Lower lobe of right lung (tissue), 2 donors: ENCODE measurements at places on chromosomes 16 and 17. TPM values are rescaled to one million over a fixed set of nuclear protein-coding genes. Genes with fewer than 3 reads are reported as not detected.

DNA sequence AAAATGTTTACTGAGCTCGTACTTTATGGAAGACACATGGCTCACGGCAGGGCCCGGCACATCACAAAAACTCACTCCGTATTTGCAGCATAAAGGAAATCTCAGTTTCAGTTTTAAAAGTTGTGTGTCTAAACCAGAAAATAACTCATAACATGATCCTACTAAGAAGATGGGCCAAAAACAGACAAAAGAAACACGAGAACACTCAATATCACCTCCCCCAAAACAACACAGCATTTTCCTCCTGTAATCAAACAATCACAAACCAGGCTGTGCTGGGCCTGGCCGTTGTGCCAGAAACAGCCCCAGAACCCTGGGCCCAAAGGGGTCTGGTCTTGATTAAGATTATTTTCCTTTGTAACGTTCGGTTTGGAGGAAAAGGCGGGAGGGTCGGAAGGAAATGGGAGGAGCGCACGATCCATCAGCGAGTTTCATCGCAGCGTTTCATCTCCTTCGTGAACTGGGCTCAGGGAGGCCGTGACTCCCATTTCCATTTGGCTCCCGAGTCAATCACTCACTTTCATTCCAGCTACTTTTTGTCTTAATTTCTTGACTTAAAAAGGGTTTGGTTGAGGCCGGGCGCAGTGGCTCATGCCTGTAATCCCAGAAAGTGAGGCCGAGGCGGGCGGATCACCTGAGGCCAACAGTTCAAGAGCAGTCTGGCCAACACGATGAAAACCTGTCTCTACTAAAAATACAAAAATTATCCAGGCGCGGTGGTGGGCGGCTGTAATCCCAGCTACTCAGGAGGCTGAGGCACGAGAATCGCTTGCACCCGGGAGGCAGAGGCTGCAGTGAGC, 61.4 kb downstream of the NXN start:
- no peaks in the 10 kb centered on the region for H3K36me3 ChIP-seq
- no peak overlapping the region for H3K4me3 ChIP-seq
- no peaks in the 10 kb centered on the region for H3K27me3 ChIP-seq

DNA sequence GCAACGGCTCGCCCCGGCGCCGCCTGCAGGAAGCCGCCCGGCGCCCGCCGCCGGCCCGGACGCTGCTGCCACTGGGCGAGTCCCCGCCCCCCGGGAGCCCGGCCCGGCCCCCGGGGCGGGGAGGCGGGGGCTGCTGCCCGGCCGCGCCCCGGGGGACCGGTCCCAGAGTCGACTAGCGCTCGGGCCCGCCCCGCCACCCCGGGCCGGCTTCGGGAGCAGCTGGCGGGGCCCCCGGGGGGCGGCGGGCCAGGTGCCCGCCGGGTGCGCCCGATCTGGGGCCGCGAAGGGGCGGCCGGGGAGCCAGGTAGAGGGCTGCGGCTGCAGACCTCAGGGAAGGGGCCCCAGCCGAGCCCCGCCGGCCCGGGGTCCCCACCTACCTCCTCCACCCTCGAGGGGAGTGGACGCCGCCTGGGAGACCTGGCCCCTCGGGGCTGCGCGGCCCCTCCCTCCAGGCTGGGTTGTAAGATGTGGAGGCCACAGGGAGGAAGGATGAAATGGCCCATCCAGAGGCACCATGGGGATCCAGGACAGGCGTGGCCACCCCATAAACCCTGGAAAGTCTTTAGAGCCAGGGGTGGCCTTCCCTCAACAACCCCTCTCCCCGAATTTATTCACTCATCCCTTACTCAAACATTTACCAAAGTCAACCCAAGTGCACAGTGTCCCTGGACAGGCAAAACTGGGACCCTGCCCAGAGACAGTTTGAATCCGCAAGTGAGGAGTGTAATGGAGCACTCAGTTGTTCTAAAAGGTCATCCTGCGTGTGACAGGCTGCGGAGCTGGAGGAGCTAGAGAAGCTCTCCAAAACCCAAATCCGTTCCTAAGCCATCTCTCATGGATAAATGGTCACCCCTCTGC, at the start of gene CDYL2:
TSS of gene CDYL2 (minus strand) at position 73 of the 858 bp plus-strand sequence. CDS start 425 bp downstream, outside the sequence.
- peak; percentile 65 for DNase-seq
- peak within 1 kb of the TSS; percentile 67 for H3K27ac ChIP-seq
- peaks cover 4% of the 10 kb centered on the region for H3K4me1 ChIP-seq
- no peaks in the 10 kb centered on the region for H3K27me3 ChIP-seq
- H3K36me3 ChIP-seq: no peaks in the 10 kb centered on the region
- H3K4me3 ChIP-seq: peak within 1 kb of the TSS; percentile 62

DNA sequence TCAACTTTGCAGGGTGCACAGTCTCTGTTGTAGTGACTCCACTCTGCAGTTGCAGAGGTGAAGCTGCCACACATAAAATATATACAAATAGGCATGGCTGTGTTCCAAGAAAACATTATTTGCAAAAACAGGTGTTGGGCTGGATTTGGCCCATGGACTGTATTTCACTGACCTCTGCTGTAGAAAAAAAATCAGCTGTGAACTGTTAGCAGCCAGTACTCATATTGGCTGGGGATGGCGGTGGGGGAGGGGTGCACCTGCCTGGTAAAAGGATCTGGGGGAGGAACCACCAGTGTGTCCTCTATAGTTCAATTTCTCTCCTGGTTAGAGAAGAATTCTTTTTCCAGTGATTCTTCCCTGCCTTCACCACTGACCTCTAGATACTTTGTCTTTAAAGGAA, 50.0 kb downstream of the SHISA9 start:
- H3K36me3 ChIP-seq: no peaks in the 10 kb centered on the region
- H3K4me3 ChIP-seq: no peak overlapping the region
- H3K27ac ChIP-seq: no peak overlapping the region
- no peaks in the 10 kb centered on the region for H3K4me1 ChIP-seq

Gene ZG16
- not detected for total RNA-seq

DNA sequence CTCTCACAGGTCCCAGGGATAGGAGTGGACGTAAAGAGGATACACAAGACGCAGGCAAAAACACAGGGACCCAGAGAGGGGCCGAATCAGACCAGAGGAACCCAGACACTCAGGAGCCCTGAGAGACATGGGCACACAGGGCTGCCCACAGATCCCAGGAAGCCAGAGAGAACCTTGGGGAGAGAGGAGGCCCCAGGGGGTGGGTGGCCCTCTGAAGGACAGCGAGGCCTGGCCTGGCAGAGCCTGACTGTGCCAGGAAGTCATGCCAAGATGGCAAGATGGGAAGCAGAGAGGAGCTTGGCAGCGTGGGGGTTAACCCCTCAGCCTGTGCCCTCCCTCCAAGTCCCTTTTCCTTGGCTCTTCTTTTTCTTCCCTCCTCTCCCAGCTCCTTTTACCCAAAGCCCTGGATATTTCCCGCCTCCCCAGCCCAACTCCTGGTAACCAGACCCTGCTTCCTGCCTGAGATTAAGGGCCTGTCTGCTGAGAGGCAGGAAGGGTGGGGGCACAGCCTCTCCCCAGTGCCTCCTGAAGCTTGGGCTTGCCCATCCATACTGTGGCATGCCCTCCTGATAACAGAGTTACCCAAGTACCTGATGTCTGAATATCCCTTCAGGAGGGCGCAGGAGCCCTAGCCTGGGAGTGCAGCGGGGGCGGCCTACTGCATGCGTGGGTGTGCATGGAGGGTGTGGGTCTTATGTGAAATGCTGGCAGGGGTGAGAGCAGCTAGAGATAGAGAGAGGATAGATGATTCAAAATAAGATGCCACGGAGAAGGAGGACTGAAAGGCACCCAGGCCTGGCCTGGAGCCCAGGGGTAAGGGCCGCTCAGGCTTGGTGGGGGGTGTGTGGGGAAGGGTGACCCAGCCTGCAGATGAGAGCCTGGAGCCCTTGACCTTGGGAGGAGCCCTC, 6.0 kb upstream of the TBX21 start:
- H3K4me3 ChIP-seq: no peak overlapping the region
- H3K27me3 ChIP-seq: peaks cover 48% of the 10 kb centered on the region
- H3K27ac ChIP-seq: no peak overlapping the region
- DNase-seq: peak; percentile 16

DNA sequence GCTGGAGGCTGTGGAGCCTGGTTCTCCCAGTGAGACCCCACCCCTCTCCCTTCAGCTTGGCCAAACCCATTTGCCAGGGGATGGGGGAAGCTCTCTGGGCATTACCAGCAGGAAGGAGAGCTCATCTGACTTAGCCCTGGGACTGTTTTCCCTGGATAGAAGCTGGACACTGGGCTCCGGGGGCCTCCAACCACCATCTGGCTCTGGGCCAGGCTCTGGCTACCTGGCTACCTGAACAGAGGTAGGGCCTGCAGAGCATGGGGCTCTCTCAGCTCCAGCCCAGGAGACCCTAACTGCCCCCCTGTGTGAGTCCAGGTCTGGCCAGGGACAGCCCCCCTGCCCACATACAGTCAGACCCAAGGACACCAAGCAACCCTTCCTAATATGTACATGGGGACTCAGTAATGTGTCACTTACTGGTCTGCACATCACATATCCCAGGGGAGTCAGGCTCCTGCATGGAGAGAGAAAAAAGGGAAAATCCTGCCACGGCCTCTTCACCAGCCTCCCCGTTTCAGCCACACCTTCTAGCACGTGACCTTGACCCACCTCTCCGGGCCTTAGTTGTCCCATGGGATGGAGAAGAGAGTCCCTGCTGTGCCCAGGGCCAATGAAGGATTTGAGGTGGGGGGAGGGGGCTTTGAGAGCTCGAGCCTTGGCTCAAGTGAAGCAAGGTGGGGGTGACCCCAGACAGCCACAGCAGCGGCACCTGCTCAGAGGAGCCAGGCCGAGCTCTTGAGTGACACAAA, 13.8 kb downstream of the CNGB1 start:
- H3K27ac ChIP-seq: no peak overlapping the region
- no peak overlapping the region for H3K4me3 ChIP-seq
- no peaks in the 10 kb centered on the region for H3K27me3 ChIP-seq
- peaks cover 3% of the 10 kb centered on the region for H3K4me1 ChIP-seq
- DNase-seq: no peak
- no peaks in the 10 kb centered on the region for H3K36me3 ChIP-seq

DNA sequence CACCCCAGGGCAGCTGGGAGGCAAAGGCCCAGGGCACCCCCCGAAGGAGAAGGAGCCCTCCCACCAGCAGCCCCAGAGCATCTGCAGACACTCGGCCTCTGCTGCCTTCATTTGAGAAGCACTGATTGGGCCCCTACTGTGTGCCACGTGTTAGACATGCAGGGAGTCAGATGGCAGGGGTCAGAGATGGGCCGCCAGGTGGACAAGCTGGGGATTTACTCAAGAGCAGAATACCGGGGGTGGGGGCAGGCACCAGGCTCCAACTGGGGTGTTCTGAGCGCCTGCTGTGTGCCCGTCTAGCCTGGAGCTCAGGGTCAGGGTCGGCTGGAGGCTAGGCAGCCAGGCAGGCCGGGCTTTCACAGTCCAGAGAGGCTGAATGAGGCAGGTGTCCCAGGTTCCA, 18.7 kb downstream of the TPSG1 start:
- H3K27me3 ChIP-seq: no peaks in the 10 kb centered on the region
- H3K27ac ChIP-seq: no peak overlapping the region
- H3K36me3 ChIP-seq: no peaks in the 10 kb centered on the region
- no peaks in the 10 kb centered on the region for H3K4me1 ChIP-seq

Gene PSMC3IP
- total RNA-seq: 4.8 TPM

Gene ABCA8
- total RNA-seq: 38.3 TPM

- H3K36me3 ChIP-seq: peaks cover 8% of the 10 kb centered on the region
- peaks cover 27% of the 10 kb centered on the region for H3K4me1 ChIP-seq
- H3K4me3 ChIP-seq: peak overlapping the region; percentile 34
- H3K27ac ChIP-seq: peak overlapping the region; percentile 82
Observed at GRCh38 chr17:3003296-3004149, 59.9 kb downstream of the OR1D5 start.

Gene HOXB13
- total RNA-seq: not detected

DNA sequence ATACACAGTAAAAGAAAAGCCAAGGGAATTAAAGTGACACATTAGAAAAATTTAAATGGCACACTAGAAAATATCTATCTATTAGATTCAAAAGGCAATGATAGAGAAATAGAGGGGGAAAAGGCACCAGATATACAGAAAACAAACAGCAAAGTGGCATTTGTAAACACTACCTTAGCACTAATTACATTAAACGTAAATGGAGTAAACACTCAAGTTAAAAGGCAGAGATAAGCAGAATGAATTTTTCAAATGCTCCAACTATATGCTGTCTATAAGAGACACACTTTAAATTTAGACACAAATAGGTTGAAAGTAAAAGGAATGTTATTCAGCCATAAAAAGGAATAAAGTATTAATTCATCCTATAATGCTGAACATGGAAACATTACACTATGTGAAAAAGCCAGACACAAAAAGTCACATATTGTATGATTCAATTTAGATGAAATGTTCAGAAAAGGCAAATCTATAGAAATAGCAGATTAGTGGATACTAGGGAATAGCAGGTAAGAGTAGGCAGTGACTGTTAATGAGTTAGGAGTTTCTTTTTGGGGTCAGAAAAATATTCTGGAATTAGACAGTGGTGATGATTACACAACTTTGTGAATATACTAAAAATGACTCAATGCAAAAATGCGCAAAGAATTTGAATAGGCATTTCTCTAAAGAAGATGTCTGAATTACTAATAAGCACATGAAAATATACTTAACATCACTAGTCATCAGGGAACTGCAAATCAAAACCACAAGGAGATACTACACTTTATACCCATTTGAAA, 92.4 kb downstream of the BRIP1 start:
- DNase-seq: no peak
- no peaks in the 10 kb centered on the region for H3K4me1 ChIP-seq
- H3K4me3 ChIP-seq: no peak overlapping the region

DNA sequence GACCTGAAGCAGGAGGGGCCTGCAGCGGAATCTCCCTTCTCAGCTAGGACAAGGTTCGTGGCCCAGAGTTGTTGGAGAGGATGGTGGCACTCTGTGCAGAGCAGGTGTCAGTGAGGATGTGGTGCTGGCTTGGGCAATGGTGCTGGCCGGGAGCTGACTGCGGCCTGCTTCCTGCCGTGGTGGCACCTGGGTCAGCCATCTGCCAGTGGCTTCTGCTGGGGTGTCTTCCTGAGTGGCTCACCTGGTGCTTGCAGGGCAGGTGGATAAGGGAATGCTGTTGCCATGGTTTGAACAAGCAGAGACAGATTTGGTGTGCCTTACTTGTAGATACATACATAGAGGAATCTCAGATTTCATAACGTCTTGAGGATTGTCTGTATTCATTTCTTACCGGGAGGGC, 69.6 kb downstream of the SEC14L1 start:
- H3K27ac ChIP-seq: peak overlapping the region; percentile 33
- no peak for DNase-seq
- H3K27me3 ChIP-seq: no peaks in the 10 kb centered on the region
- peaks cover 100% of the 10 kb centered on the region for H3K36me3 ChIP-seq
- no peak overlapping the region for H3K4me3 ChIP-seq
